Karpas-422 (cell line): ENCODE measurements at places on chromosomes 16 and 17. TPM values are rescaled to one million over a fixed set of nuclear protein-coding genes. Genes with fewer than 3 reads are reported as not detected.

The KRT16 gene
- not detected in 2 replicates for total RNA-seq

GRCh38 chr17:385178-385835 is 32.7 kb upstream of the RPH3AL start:
- DNase-seq = no peak

DNA sequence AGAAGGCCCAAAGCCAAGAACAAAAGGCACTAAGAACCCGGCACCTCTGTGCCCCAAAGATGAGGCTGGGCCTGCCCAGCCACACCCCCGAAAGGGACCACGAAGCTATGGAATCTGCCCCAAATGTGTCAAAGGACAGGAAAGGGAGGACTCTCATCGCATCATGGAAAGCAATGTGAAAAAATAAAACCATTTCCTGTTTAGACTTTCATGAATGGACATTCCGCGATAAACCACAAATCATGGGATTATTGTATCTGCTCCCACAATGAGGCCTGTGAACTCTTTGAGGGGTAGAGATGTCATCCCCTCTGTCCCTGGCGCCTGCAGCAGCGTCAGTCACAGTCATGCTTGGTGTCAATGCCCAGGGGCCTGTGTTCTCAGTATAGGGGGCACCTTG is 135.0 kb downstream of the COPRS start:
- no peak for DNase-seq

The KREMEN2 gene
- 3.4 and 8.5 TPM in 2 replicates for total RNA-seq
